ENCODE measurements at places on chromosomes 1 and 21.

DNA sequence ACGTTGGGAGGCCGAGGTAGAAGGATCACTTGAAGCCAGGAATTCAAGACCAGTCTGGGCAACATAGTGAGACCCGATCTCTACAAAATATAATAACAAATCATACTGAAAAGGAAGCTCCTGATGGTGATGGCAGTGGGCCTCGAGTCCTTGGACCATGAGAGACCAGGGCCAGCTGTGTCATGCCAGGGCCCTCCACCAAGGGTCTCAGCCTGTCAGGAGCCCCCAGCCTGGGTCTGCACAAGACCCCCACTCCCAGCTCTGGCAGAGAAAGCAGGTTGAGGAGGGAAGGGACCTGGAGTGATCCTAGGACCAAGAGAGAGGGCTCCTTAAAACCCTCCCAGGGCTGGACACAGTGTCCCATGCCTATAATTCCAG lies 6.7 kb upstream of the CTRC start:
- no peak for DNase-seq

- no peak for DNase-seq
Measured at GRCh38 chr1:156616463-156616862, 2.8 kb upstream of the HAPLN2 start.

DNA sequence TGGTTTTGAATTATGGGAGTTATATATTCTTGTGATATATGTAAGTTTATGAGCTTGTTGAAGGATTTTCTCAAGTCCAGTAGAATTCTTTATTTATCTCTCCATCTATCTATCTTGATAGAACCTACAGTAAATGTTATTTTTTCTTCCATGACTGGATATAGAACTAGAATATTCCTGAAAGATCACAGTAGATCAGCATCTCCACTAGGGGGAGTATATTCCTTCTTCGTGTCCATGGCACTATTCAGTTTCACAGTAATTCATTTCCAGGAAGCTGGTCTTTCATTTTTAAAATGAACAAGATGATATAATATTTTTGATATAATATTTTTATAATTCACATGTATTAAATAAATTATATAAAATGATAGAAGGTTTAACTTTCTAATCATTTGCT lies 18.8 kb downstream of the TMPRSS15 start:
- no peak for DNase-seq

DNA sequence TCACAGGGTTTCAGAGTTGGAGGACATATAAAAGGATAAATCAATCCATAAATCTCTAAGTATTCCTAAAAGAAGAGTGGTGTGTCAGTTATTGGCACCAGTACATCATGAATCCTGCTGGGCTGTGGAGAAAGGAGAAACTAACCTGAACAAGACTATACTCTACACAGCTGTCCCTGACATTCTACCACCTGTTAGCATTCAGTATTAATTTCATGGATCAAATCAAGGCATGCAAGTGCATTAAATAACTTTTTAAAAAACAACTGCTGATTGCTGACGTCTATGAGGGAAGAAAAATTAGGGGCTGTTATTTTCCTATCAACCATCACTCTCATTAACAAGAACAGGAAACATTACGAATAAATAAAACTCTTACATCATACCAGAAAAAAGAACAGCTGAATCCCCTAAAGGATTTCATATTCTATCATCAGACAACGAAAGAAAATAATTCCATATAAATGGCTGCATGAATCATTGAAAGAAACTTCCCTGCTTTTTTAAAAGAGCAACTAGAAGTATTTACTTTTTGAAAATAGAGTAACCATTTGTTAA lies 121.7 kb downstream of the ATF6 start:
- no peak for DNase-seq

DNA sequence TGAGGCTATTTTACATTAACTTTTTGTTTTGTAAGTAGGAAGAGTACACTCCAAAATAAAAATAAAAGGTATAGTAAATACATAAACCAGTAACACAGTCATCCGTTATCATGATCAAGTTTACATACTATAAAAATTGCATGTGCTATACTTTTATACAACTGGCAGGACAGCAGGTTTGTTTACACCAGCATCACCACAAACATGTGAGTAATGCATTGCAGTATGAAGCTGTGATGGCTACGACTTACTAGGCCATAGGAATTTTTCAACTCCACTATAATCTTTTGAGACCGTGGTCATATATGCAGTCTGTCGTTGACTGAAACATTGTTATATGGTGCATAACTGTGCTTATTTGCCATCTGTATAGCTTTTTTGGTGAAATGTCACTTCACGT lies 106.2 kb downstream of the CENPF start:
- no peak for DNase-seq

Data from cortex of kidney (tissue), 1 donor.